ENCODE measurements at places on chromosomes 12 and 14.

DNA sequence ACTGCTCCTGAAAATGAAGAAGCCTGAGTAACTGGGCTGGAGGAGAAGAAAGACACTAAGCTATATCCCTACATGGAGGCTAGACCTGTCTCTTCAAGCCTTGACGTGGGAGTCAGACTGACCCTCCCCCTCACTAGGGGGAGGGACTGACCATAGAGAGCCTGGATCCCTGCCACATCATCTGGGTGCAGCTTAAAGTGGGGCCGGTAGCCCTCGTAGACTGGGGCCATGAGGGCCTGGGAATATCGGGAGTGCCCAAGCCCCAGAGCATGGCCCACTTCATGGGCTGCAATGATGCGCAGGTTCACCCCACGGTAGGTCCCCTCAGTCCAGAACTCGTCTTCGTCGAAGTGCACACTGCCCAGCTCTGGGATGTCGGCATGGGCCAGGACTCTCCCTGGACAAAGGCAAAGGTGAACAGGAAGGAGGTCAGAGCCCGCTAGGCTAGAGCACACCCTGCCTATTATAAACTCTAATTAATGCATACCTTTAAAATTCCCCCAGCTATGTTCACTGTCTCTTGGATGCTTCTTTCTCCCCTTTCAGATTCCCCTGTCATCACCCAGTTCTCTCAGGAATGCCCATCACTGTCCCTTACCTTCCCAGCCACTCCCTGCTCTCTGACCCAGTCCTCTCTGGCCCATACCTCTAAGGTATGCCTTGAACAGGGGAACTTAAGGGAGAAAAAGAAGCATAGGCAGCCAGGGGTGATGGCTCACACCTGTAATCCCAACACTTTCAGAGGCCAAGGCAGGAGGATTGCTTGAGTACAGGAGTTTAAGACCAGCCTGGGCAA lies 3.2 kb downstream of the MMP19 start:
- no peak for DNase-seq

DNA sequence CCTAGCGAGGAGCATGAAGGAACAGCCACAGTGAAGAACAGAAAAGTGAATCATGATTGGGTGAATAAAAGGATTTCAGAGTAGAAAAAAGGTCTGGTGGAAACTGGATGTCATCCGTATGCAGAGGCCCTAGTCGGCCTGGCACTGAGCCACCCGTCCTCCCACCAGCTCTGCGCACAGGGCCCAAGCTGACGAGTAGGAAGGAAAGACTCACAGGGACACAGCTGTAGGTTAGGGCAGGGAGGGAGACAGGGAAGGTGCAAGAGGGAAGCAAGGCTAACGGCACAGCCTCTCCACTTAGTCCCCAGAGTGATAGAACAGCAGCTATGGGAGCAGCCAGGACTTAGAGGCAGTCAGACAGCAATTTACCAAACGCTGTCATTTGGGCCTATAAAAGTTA lies 112.6 kb downstream of the KCNK10 start:
- DNase-seq = no peak

GRCh38 chr12:122062832-122063693 lies 15.5 kb upstream of the MLXIP start:
- no peak for DNase-seq

- no peak for DNase-seq
These were observed 2.1 kb upstream of the SLC16A7 start for GRCh38 chr12:59593761-59594160.

- DNase-seq = no peak
These were observed 574.3 kb downstream of the KCNH5 start for GRCh38 chr14:62470935-62471334.

GRCh38 chr14:54309615-54310014 lies 87.2 kb upstream of the CDKN3 start:
- DNase-seq = no peak

DNA sequence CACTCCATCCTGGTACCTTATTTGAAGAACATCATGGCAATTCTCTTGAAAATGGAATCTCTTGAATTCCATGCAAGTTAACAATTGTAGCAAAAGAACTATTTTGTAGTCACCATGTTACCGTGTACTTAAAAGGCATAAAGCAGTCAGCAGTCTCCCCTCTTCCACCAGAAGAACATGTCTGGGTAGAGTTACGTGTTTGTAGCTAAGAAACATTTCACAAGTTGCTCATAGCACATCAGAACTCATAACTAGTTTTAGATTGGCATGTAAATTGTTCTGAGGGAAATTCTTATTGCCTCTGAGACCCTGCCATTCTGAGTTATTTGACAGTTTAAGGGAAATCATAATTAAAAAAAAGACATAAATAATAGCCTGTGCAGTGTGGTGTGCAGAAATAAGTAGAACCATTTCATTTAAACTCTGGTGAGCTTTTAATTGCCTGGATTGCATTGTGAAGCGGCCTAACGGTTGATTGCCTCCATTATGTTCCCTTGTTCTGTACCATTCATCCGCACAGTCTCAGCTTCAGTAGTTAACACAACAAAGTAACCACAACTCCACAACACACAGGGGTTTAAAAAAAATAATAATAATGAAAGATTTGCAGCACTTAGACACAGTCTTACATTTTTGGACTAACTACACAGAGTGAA lies 2.6 kb downstream of the LMO3 start:
- DNase-seq = no peak

GRCh38 chr14:70317969-70318634 lies 41.4 kb downstream of the COX16 start:
- DNase-seq = no peak

GRCh38 chr12:58268069-58268468 lies 326.7 kb downstream of the ATP23 start:
- DNase-seq = no peak

GRCh38 chr14:95250936-95251335 lies 68.8 kb downstream of the CLMN start:
- no peak for DNase-seq

GRCh38 chr12:15636060-15636890 lies 152.9 kb downstream of the EPS8 start:
- no peak for DNase-seq

GRCh38 chr14:75068294-75069120 lies 934 bp upstream of the ZC2HC1C start:
- no peak for DNase-seq

DNA sequence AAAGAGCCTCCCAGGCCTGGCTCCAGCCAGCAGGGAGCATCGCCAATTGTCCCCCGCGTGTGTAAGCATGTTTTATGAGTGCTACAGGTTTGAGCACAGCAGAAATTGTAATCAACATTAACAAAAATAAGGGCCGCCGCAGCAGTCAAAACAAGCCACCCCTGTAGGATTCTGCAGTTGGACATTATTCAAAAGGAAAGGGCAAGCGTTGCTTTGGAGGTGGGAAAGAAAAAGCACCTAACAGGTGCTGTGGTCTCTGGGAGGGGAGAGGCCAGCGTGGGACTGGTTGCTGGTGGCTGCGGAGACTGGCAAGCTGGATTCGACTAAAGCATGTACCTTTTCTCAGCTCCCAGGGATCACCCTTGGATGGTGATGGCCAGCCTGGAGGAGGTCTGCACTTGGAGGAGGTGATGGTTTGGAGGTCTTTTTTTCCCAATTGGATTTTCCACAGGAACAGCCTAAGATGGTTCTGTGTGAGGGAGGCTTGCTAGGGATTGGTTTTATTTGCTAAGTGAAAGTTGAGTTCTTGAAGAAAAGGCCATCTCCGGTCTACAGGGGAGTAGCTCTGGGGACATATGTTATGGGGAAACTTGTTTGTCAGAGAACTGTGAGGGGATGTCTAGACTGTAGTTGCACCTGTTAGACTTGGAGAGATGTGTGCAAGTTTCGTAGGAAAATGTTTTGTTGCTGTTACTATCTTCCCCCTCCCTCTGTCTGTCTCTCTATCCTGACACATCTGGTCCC lies 2.0 kb downstream of the DYRK2 start:
- no peak for DNase-seq

DNA sequence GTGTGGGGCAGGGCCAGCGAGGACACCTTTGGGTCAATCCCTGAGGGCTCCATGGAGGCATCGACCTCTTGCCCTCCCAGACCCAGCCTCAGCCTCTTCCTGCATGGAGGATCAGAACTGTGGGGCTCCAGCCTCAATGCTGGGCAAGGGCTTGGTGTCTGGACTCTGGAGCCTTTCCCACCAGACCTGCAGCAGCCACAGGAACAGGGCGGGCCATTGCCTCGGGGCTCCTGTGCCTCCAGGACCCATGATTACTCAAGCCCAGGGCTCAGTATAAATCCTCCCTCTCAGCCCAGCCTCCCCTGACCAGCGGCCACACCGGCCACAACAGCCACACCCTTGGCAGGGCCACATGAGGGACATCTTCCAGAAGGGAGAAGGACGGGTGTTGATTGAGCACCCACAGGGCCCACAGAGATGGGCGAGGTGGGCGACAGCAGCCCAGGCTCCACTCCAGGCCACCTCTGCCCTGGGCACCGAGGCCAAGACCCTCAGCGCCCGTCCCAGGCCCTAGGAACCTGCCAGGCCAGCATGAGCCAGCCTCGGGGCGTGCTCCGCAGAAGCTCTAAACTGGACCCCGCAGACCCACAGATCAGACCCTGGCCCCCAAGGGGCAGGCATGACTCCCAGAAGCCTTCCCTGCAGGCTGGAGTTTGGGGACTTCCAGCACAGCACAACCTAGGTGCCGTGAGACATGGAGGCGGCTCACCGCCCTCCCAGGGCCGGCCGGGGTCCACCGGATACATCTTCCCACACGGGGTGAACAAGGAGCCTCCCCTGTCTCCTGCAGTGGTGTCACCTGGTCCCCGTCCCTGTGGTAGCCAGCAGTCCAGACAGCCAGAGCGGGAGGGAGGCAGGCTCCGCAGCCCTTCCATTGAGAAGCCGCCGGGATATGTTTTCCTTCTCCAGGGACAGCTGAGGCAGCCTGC lies 25.1 kb downstream of the NCOR2 start:
- no peak for DNase-seq

GRCh38 chr12:53060064-53060720 lies 10.3 kb downstream of the TNS2 start:
- DNase-seq = no peak

GRCh38 chr12:132642846-132643835 lies 24.6 kb downstream of the P2RX2 start:
- no peak for DNase-seq

DNA sequence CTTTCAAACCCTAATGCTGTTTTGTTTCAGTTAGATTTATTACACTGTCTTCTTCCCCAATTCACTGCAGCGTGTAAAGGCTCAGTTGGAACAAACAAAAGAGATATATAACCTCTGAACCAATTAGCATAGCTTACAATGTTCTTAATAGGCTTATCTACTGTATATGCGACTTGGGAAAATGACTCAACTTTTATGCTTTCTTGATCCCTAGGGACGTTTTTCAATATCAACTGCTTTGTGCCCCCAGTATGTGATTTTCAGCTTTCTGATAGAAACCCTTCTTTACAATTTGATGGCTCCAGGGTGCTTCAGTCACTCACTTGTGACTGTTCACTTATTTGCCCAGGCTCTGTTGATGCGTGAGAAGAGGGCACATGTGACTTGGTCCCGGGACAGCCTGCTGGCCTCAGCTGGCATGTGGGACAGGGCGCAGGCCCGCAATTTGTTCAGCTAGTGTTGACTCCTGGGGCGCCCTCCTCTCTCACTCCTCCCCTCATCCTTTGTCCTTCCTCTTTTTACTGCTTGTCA lies 107.1 kb downstream of the TMTC2 start:
- no peak for DNase-seq

DNA sequence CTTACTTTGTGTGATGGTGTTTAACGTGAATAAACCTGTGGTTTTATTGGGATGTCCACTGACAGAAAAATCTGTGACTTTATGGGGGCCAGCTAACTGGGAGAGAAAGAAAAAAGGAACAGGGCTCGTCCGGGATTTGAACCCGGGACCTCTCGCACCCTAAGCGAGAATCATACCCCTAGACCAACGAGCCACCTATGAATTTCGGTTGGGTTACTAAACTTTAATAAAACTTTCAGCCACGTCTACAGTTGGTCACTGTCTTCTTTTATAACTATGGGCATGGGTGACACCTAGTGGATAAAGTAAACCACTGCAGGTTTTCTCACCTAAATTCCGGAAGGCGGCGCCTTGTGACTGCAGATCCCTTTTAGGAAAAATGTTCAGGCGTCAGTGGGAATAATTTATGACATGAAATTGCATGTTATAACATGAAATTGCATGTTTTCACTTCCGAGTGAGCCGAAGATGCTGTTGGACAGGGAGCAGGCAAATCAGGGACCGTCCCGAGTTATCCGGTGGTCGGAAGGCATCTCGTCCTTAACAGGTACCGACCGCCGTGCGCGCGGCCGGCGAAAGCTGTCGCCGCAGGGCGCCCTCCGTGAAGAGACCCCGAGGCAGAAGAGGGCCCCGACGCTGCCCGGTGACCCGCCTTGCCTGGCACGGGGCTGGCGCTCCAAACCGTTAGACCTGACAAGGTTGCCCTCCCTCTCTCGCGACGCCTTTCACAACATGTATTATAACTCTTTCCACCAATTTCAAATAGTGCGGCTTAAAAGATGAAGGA lies 18.2 kb upstream of the RNASE12 start:
- DNase-seq = no peak

- no peak for DNase-seq
These were observed 65.3 kb downstream of the FOXN3 start for GRCh38 chr14:89351516-89352404.

DNA sequence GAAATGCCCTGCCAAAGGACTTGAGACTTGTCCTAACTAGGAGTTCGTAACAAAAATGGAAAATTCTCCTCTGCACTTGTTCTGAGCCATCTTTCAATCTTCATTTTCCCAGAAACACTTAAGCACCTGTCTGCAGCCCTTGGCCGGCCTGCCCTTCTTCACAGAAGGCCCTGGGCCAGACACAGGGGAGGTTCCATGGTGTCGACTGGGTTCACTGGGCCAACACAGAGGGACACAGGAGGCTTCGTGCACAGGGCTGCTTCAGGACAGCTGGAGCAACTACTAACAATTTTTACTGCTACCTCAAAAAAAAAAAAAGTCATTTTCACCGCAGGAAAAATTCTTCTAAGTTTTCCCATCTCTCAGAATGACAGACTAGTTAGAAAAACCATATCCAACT lies 19.6 kb downstream of the NID2 start:
- DNase-seq = no peak

- DNase-seq = no peak
These were observed 89.0 kb downstream of the STON2 start for GRCh38 chr14:81311141-81311540.

GRCh38 chr12:45259675-45260074 lies 43.8 kb downstream of the ANO6 start:
- DNase-seq = no peak

- DNase-seq = no peak
These were observed 1.5 kb downstream of the BIN2 start for GRCh38 chr12:51322452-51322851.

DNA sequence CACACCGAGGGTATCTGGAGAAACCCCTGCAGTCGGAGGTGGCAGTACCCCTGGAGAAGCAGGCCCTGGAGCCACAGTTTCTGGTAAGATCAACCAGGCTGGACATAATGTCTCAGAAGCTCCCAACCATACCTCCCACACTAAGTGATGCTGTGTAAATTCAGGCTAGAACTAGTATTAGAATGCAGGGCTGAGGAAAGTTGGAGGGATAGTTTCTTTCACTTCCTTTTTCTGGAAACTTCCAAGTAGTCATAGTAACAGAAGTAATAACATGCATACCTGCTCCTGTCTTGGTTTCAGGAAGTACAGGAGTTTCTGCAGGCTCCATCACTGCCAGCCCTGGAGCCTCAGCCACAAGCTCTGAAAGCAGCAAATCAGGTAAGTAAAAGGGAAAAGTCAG lies 228.1 kb upstream of the CNTN1 start:
- no peak for DNase-seq

GRCh38 chr12:6944381-6945186 lies 762 bp downstream of the C12orf57 start:
- DNase-seq = no peak
